Nucleus accumbens (tissue), 56 donors: ENCODE measurements at places on chromosomes 13 and 19.

- no peak for DNase-seq
Observed at GRCh38 chr19:10513223-10513622, 4.0 kb downstream of the S1PR5 start.

GRCh38 chr13:95784900-95785290 is 108.0 kb downstream of the DNAJC3 start:
- DNase-seq, result no peak

- DNase-seq, result no peak
Observed at GRCh38 chr13:37202264-37202663, 96.8 kb upstream of the CSNK1A1L start.

- DNase-seq, result no peak
Observed at GRCh38 chr19:47302249-47302648, 7.4 kb upstream of the C5AR1 start.

DNA sequence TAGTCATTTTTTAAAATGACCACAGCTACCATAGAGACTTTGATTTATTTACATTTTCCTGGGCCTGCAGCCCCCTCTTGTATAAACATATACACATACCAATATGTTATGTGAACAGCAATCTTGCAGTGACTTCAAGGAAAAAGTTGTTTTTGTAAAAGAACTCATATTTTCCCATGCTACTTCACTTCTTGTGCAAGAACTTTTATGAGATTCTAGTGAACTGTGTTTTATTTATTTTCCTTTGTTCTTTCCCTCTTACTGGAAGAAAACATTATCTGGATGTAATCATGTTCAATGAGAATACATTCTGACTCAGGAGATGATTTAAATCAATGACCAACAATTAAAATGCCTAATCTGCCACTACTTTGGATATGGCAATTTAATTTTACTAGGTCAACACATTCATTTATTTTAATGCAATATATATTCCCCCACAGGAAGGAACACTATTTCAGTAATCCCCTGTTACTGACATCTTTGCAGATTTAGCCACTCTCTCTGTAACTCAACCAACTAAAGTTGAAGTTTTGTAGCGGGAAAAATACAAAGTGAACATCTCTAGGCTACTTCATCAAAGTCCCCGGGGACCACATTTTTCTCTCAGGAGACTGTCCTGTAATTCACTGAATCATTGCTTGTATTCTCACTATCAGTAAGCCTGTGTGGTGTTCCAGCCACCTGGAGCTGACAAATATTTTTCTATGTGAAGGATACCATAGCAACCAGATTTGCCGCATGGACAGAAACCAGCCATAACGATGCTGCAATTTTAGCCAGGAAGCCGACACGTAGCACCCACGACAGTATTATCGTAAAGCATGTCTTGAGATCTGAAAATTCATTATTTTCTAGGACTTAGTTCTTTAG is 90.5 kb downstream of the STARD13 start:
- DNase-seq, result no peak

- no peak for DNase-seq
Observed at GRCh38 chr13:32495429-32495828, 43.2 kb downstream of the N4BP2L2 start.

DNA sequence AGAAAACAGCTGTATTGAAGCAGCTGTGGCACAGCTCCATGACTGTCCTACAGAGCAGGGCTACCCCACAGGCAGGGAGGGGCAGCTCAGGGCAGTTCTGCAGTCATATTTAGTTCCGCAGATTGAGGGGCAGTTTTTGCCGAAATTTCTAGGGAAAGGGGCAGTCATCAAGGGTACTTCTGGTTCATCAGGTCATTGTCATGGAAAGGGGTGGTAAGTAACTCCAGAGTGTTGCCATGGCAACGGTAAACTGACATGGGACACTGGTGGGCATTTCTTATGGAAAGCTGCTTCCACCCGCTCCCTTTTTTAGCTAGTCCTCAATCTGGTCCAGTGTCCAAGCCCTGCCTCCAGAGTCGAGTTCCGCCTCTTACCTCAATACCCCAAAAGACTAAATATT is 702.8 kb downstream of the LIG4 start:
- no peak for DNase-seq

DNA sequence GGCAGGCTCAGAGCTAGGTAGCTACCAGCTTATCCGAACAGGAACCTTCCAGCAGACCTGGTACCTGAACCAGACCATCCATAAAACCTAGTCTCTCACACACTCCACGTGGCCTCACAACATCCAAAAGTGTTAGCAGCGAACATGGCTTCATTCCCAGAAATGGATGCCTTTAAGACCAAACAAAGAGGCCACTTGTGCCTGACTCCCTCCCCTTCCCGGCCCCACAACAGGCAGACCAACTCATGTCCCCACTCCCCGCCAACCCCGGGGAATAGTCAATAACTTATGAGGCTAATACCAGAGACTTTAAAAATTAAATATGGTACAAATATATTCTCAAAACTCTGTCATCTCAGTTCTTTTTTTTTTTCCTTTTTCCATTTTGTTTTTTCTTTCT is 46.2 kb downstream of the ZNF557 start:
- peak; percentile 30 for DNase-seq

DNA sequence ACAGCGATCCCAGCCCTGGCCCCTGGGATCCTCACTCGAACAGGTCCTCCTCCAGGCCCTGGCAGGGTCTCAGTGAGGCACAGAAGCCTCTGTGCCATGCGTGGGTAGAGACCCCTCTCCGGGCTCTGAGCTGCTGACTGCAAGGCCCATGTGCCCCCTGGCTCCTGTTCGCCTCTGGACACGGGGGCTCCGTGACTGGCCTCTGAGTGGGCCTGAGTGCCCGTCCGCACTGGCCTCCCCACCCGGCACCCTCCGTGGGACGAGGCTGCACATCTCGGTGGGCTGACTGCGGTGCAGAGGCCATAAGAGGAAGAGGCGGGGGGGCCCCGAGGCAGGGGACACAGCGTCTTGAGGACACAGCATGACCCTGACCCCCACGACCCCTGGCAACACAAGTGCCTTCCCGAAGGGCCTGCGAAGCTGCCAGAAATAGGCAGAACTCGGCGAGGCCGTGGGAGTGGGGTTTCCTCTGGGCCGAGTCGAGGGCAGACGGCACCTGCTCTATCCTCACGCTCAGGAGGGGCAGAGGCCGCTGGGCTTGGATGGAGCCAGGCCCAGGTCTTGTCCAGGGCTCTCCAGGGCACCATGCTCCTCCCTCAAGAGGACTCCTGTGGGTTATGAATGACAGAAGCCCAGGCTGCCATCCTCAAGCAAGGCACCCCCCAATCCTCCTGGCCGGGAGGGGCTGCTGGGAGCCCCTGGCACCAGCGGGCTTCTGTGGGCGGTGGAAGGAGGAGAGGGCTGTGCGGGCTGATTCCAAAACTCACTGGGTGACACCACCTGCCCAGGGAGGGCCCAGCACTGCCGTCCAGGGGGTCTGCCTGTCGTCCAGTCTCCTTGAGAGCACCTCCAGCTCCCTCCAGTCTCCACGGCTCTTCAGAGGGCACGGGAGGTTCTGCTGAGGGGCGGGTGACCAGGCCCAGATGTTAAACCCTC is 52.6 kb downstream of the RASA3 start:
- no peak for DNase-seq

DNA sequence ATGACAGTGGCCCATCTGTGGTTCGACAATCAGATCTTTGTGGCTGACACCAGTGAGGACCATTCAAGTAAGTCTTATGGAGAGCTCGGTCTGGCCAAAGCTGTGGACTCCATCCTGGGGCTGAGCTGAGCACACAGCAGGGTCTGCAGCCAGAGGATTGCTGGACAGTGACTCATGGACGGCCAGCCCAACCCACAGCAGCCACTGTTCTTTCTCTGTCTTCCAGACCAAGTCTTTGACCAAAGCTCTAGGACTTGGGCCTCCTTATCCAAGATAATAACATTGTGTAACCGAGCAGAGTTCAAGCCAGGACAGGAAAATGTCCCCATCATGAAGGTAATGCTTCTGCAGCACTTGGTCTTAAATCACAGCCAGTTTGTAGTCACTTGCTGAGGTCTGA is 12.4 kb downstream of the ATP12A start:
- DNase-seq, result no peak

DNA sequence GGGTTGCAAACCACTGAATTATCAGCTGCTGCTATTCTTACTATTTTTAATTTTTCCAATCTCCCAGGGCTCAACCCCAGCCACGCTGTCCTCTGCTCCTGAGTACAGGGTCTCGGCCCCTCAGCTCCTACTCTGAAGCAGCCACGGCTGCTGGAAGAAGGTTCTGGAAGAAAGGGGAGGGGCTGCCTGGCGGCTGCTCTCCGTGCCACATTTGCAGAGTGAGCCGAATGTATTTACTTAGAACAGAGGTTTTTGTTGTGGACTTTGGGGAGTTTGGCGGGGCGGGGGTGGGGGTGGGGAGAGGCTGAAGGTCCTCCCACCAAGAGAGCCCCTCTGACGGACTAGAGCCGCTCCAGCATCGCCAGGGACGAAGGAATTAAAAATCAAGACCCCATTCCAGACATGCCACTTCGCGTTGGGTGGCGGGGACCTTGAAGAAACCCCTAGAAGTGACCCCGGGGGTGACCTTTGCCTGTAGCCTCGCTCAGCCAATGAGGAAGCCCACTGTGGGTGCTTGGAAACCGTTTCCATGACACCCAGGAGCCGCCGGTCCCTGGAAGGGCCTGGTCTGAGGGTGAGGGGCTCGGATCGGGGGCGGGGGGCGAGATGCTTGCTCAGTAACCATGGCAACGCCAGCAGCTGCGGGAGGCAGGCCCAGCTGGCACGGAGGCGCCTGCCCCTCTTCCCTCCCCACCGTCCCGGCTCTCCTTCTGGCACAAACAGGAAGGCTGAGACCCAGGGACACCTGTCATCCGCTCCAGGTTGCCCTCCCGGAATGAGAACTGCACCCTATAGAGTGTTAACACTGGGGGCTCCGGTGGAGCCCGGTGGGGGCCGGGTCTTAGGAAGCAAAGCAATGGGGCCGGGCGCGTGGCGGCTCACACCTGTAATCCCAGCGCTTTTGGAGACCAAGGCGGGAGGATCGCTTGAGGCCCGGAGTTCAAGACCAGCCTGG is 54.2 kb upstream of the PTPRS start:
- no peak for DNase-seq

- no peak for DNase-seq
Observed at GRCh38 chr19:56086671-56087430, 34.2 kb downstream of the ZNF787 start.

DNA sequence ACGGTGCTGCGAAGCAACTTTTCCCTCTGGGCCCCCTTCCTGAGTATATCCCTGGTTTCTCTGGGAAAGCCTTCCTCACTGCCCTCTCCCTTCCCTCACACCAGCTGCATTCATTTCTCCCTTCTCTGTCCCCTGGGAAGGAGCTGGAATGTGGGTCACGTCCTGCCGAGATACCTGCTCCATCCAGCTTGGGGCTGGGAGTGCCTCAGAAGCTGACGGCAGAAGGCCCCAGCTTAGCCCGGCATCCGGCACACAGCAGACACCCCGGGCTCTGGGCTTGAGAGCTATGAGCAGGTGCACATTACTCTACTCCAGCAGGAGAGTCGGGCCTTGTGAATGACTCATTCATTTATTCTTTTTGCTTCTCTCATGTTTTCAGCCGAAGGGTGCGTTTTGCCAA is 170.6 kb downstream of the TEX29 start:
- DNase-seq, result no peak

DNA sequence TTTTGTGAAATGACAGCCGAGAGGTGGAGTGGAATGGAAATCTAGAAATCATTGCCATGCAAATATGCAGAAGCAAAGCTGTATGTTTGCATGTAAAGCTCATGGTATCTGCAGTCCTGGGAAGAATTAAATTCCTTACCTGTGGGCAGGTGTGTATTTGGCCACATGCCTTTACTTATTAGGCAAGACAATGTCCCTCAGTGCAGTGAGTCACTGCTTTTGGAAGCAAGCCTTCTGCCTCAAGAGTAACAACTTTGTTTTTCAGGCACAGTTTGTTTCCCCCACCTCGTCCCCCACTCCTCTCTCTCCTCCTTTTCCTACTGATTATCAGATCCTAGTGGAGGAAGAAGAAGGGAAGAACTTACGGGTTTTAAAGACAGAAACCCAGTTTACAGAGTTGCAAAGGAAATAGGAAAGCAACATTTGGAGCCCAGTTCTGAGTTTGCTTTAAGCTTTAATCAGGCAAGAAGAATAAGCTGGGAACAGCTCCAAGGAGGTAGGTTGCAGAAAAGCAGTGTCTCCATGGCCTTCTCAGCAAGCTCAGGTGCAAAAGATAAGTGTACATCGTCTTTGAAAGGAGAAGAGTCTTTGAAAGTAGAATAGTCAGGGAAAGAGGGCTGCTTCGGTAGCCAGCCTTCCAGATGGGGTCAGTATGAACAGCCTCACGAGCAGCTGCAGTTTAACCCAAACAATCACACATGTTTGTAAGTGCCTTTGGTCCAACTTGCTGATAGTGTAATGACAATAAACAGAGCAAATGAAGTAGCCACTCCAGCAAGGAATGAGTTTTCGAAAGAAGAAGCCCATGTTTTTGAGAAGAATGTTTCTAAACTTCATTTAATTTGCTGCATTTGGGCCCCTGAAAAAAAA is 190.1 kb downstream of the KLF5 start:
- no peak for DNase-seq

GRCh38 chr13:61908906-61909615 is 493.4 kb upstream of the PCDH20 start:
- no peak for DNase-seq

DNA sequence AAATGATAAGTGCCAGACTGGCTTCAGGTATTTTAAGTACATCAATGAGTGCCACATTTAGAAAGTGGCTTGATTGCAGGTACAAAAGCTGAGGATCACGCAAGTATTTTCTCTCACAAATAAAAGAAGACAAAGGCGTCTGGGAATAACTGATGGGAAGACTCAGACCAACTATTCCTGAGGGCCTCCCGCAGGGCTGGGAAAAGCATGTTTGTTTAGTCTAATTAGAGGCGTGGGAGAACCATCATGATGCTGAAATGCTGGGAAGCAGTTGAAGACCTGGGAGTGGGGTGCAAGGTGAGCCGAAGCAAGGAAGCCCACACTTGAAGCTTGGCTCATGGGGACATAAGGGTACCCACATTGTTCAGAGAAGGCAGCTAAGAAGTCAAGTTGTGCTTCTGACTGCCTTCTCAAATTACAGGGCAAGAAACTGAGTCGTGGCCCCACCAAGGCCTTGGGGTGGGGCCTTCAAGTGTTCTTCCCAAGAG is 536.0 kb downstream of the MYO16 start:
- DNase-seq, result no peak

- DNase-seq, result no peak
Observed at GRCh38 chr13:34654203-34654602, 287.9 kb upstream of the NBEA start.

- DNase-seq, result no peak
Observed at GRCh38 chr19:3517638-3518037, 11.5 kb downstream of the FZR1 start.

GRCh38 chr19:37943480-37943879 is 36.5 kb downstream of the SIPA1L3 start:
- no peak for DNase-seq
